ENCODE measurements at places on chromosomes 3 and 15. TPM values are rescaled to one million over a fixed set of nuclear protein-coding genes. Genes with fewer than 3 reads are reported as not detected.

Gene COL6A5
- not detected for total RNA-seq

Gene KLHL40
- total RNA-seq, result not detected

Gene ADAMTSL3
- not detected for total RNA-seq

Gene SLC2A2
- not detected for total RNA-seq

Gene TF
- 0.98 TPM for total RNA-seq

Gene SPTBN5
- total RNA-seq, result 1.1 TPM

Gene NME9
- total RNA-seq, result 0.79 TPM

Gene SHQ1
- total RNA-seq, result 22.4 TPM

Gene SPINT1
- 1.3 TPM for total RNA-seq

Gene RNU5B-1
- total RNA-seq, result not detected

Gene NDN
- 97.3 TPM for total RNA-seq

Gene SERPINI2
- 0.86 TPM for total RNA-seq

Gene SLCO2A1
- 0.33 TPM for total RNA-seq

Gene STRIT1
- total RNA-seq, result not detected

Gene CLDN16
- not detected for total RNA-seq

Gene SLC7A14
- 0.09 TPM for total RNA-seq

Gene ADCY5
- 2.2 TPM for total RNA-seq

Gene CADM2
- total RNA-seq, result 4.2 TPM

All from neural crest cell (in vitro differentiated cells).